ENCODE measurements at places on chromosomes 2 and 18.

GRCh38 chr18:79952456-79952995 is 1.1 kb upstream of the SLC66A2 start:
- no peak for DNase-seq

- no peak for DNase-seq
Observed at GRCh38 chr2:64863097-64863820, 125.9 kb upstream of the SLC1A4 start.

GRCh38 chr2:30584116-30584515 is 137.1 kb downstream of the LCLAT1 start:
- DNase-seq: no peak

DNA sequence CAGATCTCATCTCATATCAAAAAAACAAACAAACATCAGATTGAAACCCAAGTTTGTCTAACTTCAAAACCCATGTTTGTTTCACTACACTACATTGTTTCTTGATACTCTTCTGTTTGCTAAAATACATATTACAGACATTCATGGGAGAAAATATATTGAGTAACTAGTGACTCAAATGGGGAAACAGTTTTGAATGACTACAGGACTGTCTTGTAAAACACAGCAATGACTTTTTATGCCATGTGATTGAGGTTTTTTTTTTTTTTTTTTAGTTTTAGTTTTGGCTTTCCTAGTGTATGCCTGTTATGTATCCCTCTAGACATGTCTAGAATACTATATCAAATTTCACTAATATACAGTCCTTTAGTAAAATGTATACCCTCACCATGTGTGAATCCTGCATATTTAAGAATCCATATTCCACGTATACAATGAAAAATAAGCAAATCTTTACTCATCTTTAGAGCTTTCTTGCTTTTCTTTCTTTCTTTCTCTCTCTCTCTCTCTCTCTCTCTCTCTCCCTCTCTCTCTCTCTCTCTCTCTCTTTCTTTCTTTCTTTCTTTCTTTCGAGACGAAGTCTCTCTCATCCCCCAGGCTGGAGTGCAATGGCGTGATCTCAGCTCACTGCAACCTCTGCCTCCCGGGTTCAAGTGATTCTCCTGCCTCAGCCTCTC is 46.6 kb upstream of the SERTAD2 start:
- DNase-seq: no peak

DNA sequence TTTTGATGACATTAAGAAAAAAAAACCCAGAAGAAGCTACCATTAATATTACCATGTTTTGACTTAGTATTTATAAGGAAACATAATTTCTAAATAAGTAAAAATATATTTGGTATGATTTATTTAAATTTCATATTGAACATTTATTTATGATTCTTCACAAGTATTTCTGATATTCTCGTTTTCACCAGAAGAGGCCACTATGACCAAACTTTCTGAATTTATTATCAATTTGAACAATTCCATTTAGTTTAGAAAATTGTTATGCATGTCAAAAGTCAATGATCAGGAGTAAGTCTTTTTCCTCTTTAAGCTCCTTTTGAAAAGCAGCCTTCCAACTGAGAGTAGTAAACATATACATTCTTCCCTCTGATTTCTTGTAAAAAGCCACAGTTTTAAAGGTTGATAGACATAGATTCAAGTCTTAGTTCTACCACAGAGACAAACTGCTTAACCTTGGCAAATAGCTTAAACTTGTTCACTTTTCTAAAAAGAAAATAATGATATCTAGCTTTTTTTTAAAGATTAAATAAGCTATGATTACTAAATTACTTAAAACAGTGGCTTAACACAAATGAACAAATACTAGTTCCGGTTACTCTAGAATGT is 329.9 kb downstream of the TRIB2 start:
- no peak for DNase-seq

DNA sequence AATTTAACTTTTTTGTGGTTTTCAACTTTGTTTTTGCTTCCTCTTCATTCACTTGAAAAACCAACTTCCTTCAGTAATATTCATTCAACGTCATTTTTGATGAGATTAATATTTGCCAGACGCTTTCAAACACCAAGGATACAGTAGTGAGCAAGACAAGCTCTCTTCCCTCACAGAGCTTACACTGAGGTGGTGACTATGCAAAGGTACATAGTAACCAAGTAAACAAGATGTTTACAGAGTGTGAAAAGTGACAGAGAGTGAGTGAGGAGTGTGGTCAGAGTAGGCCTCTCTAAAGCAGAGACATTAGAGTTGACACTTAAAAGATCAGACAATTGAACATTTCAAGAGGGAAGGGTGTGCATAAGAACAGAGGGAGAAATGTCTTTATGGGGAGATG is 155.5 kb downstream of the TMEM247 start:
- no peak for DNase-seq

DNA sequence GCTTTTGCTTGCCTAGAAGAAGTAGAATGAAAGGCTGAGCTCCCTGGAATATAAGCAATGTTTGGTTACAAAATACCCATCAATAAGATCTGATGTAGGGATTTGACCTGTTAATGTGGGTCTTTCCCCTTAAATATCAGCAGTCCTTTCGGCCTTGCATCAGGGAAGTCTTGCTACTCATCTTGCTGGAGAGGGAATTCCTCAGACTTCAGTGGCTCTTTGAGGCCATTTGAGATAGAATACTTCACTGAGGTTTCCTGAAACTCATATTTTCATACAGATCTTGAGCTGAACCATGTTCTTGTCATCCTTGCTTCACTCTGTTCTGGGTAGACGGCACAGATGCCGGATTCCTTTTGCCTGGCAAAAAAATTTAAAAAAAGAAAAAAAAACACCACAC is 3.9 kb downstream of the TWIST2 start:
- DNase-seq: no peak

GRCh38 chr2:18440141-18440661 is 120.3 kb downstream of the RDH14 start:
- no peak for DNase-seq

DNA sequence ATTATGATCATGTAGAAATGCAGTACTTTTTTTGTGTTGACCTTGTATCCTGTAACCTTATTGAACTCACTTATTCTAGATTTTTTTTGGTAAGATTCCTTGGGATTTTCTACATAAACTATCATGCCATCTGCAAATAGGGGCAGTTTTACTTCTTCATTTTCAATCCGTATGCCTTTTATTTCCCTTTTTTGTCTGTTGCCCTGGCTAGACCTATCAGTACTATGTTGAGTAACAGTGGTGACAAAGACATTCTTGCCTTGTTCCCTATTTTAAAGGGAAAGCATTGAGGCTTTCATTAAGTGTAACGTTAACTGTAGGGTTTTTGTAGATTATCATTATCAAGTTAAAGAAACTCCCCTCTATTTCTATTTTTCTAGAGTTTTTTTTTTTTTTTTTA is 92.3 kb downstream of the LYPD1 start:
- no peak for DNase-seq

DNA sequence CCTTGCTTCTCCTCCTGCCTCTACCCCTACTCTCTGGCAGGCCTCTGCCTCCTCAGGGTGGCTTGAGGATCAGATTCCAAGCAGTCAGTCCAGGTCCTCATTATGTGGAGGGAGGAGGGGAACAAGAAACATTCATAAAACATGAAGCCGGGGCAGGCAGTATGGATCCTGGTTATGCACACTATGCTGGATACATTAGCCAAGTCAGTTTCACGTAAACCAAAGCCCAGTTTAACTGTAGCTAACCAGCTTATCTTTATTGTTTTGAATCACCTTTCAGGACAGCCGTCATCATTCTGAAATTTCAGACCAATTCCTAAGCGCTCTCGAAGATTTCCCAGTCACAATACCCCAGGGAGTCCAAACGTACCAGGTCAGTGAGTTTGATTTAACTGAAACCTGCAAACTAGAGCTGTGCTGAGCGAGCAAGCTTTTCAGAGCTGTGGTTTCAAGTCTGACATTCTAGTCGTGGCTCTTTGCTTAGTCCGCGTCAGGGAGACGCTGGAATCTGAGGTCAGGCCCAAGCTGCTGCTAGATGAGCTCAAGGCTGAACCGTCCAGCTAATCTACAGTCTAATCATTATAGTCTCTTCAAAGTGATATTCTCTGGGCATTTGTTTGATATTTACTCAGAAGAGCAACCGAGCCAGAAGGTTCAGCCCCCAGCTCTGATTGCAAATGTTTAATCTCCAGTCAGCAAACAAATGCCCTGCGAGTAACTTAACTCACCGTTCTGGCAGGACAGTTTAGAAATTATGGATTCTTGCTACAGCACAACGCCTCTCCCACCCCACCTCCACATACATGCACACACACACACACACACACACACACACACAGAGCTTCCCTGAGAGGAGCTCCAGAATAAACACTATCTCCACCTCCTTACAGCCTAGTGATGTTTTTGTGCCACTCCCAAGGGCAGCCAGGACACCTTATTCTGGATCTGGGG is 63.8 kb upstream of the BZW1 start:
- no peak for DNase-seq

- DNase-seq: no peak
Observed at GRCh38 chr2:72785517-72785916, 40.3 kb downstream of the EXOC6B start.
